ENCODE measurements at places on chromosomes 11 and 22. TPM values are rescaled to one million over a fixed set of nuclear protein-coding genes. Genes with fewer than 3 reads are reported as not detected.

The NXPE2 gene
- not detected for total RNA-seq

The TTC17 gene
- total RNA-seq, result 38.0 TPM

The SLC22A9 gene
- not detected for total RNA-seq

The OOSP4A gene
- not detected for total RNA-seq

The PRMT3 gene
- total RNA-seq, result 13.1 TPM

The RANBP1 gene
- total RNA-seq, result 148 TPM

The SERHL2 gene
- 3.8 TPM for total RNA-seq

The ISX gene
- not detected for total RNA-seq

The INSC gene
- under 0.01 TPM for total RNA-seq

The GPHA2 gene
- not detected for total RNA-seq

The WT1 gene
- total RNA-seq, result not detected

The MN1 gene
- total RNA-seq, result 0.25 TPM

The SGSM1 gene
- total RNA-seq, result 4.1 TPM

The WNT11 gene
- total RNA-seq, result 0.13 TPM

The PRR5 gene
- 6.8 TPM for total RNA-seq

The ESAM gene
- 20.1 TPM for total RNA-seq

The CHST1 gene
- 5.4 TPM for total RNA-seq

The PANX3 gene
- total RNA-seq, result not detected

Data from dermis microvascular lymphatic vessel endothelial cell (primary cell).